ENCODE measurements at places on chromosomes 12 and 14. TPM values are rescaled to one million over a fixed set of nuclear protein-coding genes. Genes with fewer than 3 reads are reported as not detected.

TAS2R20 gene
- total RNA-seq: 0.13 TPM

NUAK1 gene
- total RNA-seq: 60.5 TPM

OR4K1 gene
- total RNA-seq: not detected

PTPN21 gene
- 4.9 TPM for total RNA-seq

LPAR5 gene
- total RNA-seq: not detected

ALKBH2 gene
- 6.1 TPM for total RNA-seq

PTGER2 gene
- not detected for total RNA-seq

CYP27B1 gene
- total RNA-seq: 0.53 TPM

TAS2R31 gene
- total RNA-seq: 0.15 TPM

GUCY2C gene
- total RNA-seq: not detected

DDX54 gene
- total RNA-seq: 83.5 TPM

TAS2R50 gene
- total RNA-seq: 0.20 TPM

KRT2 gene
- total RNA-seq: not detected

TSPAN19 gene
- total RNA-seq: not detected

SMCO2 gene
- total RNA-seq: not detected

OR4E1 gene
- total RNA-seq: not detected

LRRC9 gene
- not detected for total RNA-seq

CLEC1B gene
- not detected for total RNA-seq

SYNDIG1L gene
- total RNA-seq: not detected

KRT5 gene
- not detected for total RNA-seq

TEX22 gene
- total RNA-seq: not detected
